Thoracic aorta (tissue), 2 donors: ENCODE measurements at places on chromosomes 3 and 15. TPM values are rescaled to one million over a fixed set of nuclear protein-coding genes. Genes with fewer than 3 reads are reported as not detected.

DNA sequence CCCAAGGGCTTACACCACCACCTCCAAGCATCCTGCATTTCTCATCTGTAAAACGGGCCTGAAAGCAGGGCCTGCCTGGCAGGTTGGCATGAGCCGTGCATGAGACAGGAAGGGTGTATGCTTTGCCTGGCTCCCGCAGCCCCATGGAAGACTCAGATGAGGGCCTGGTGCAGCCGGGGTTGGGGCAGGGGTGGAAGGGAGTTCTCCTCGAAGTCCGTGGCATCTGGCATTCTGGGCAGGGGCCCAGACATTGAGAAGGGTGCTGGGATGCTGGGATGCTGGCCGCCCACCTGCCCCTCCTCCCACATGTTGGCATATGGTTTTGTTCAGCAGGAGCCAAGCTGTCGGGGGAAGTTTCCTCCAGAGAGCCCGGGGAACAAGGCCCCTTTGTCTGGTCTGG is 13.0 kb upstream of the FBLN2 start:
- no peaks in the 10 kb centered on the region for H3K4me1 ChIP-seq
- no peak overlapping the region for H3K4me3 ChIP-seq
- H3K27me3 ChIP-seq = no peaks in the 10 kb centered on the region
- H3K27ac ChIP-seq = no peak overlapping the region
- DNase-seq = no peak
- no peaks in the 10 kb centered on the region for H3K36me3 ChIP-seq

Gene PCSK6
- total RNA-seq = 5.1 TPM

- no peak overlapping the region for H3K4me3 ChIP-seq
- H3K27ac ChIP-seq = no peak overlapping the region
- H3K27me3 ChIP-seq = no peaks in the 10 kb centered on the region
- no peaks in the 10 kb centered on the region for H3K36me3 ChIP-seq
Measured at GRCh38 chr3:161694682-161695564, 198.3 kb downstream of the OTOL1 start.

- H3K4me3 ChIP-seq = no peak overlapping the region
- no peaks in the 10 kb centered on the region for H3K36me3 ChIP-seq
- no peak for DNase-seq
- H3K27me3 ChIP-seq = no peaks in the 10 kb centered on the region
- H3K27ac ChIP-seq = no peak overlapping the region
Measured at GRCh38 chr15:71716990-71717389, 93.4 kb upstream of the NR2E3 start.

Gene CIB2
- 7.9 TPM for total RNA-seq

DNA sequence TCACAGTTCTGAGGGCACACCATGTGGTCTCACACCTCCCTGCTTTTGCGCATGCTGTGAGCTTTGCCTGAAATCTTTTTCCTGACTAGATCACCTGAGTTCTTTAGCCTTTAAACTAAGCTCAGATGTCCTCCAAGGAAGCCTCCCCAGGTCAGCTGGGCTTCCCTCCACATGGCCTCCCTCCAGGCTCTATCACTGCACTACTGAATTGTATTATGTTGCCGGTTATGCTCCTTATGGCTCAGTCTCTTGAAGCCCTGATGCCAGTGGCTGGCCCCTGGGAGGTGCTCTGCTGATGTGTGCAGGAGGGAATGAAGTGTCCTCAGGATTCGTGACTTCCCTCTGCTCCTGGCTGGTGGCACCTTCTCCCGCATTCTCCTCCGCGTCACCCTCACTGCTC is 93.3 kb upstream of the BLM start:
- peaks cover 53% of the 10 kb centered on the region for H3K36me3 ChIP-seq
- H3K4me1 ChIP-seq = no peaks in the 10 kb centered on the region
- no peak overlapping the region for H3K27ac ChIP-seq
- DNase-seq = no peak
- H3K4me3 ChIP-seq = no peak overlapping the region

DNA sequence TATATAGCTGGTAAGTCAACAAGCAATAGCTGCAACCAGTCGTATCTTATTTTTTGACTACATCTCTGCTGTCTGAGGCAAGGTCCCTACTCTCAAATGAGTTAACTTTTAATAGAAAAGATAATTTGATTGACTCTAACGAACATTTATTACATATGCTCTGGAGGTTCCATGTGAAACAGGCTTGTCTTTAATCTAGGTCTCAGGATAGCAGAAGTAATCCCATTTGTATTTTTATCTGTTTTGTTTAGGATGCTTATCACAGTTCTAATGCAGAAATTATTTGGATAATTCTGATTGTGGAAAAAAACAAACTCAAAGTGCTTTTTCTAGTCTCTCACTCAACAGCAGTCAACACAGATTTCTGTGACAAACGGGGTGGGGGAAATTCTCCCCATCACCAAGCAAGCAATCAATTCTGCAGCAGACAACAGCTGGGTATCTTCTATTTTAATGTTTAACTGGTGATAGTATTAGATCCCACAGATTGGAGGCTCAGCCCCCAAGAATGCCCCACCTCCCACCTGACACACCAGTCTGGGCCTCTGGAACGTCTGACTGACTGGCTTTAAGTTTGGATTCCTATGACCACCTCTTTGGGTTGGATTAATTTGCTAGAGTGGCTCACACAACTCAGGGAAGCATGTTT is 58.8 kb downstream of the ITPR1 start:
- no peak for DNase-seq
- H3K27ac ChIP-seq = no peak overlapping the region
- no peaks in the 10 kb centered on the region for H3K36me3 ChIP-seq
- H3K4me1 ChIP-seq = peaks cover 13% of the 10 kb centered on the region

Gene ARPIN
- total RNA-seq = 19.5 TPM
